ENCODE measurements at places on chromosomes 3 and 15.

GRCh38 chr15:96146726-96147125, 183.8 kb upstream of the NR2F2 start:
- no peak for DNase-seq

DNA sequence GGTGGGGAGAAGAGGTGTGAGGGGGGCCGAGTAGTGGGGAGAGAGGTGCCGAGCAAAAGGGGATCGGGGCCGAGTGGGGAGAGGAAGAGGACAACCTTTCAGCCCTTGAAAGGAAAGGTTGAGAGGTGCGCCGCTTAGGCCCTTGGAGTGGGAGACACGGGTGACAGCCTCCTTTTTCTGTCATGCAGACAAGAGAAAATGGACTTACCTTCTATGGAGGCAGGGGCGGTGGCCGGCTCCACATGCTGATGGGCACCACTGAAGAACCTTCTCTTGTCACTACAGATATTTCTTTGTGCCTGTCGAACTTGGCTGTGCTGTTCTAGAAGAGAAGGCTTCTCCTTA, 421 bp downstream of the KLHL18 start:
- DNase-seq, result peak; percentile 48

DNA sequence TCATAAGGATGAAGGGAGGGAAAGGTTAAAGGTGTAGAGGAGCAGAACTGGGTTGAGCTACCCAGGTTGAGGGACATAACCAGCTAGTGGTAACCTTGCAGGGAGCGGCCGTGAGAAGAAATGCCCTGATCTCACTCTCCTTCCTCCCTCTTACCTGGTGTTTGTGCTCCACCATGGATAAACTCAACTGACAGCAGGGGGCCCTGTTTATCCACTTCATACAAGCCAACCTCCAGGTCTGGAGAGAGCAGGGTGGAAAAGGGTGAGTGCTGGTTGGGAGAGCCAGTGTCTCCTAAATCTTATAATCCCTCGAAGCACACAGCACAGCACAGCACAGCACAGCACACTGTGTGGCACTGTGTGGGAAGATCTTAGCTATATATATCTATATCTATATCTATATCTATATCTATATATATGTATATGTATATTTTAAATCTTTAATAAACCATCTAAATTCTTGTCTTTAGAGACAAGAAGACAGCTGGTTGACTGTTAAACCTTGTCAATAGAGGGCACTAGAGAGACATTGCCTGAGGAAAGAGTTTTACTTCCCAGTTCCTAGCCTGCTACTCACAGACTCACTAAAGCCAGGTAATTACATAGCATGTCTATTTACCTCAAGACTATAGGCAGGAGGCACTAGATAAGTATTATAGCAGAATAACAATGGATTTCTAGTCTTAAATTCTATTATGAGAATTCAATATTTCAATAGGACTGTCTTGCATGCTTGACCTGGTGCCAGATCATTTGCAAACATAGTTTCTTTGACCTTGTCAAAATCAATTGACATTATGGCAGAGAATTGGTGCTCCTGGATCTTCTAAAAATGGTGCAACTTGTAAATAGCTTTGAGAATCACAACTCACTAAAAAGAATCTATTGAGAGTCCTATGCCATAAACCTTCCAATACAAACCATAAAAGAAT, 21.7 kb upstream of the FMN1 start:
- DNase-seq, result peak; percentile 27

DNA sequence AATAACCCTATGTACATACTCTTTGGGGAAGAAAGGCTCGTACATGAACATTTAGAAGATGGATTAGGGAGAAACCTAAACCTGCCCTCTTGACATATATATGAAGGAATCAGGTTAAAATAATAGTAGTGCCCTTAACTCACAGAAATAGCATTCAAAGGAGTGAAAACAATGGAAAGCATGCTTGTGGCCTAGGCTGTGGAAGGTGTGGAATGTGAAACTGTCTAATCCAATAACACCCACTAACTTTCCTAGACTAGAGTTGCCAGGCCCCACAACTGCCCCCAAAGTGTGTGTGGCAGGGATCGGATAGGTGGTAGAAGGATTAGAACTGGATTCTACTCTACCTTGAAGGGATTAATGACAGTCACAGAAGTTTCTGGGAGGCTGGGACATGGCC, 317.4 kb upstream of the LRRFIP2 start:
- no peak for DNase-seq

DNA sequence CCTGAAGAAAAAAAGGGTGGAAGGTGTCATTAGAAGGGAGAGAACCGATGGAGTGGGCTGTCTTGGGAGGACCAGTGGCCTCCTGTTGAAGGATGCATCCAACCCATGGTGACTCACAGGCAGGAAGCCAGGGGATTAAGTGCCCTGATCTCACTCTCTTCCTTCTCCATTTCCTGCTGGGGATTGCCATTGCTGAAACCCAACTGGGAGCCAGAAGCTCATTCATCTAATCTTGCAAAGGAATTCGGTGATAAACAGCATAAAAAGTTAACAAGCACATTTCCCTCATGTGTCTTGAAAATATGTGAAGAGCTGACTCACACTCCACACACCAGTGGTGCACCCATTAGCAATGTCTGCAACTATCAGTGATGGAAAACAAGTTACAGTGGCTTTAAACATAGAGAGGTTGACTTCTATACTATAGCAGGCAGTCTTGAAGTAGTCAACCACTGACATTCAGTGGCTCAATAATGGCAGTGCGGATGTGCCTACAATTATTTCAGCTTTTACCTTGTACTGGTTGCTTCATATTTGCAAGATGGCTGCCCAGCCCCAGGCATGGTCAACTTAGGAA, 12.8 kb upstream of the CSRNP1 start:
- DNase-seq, result peak; percentile 54

- no peak for DNase-seq
Measured at GRCh38 chr3:134323966-134324962, 50.0 kb downstream of the AMOTL2 start.

DNA sequence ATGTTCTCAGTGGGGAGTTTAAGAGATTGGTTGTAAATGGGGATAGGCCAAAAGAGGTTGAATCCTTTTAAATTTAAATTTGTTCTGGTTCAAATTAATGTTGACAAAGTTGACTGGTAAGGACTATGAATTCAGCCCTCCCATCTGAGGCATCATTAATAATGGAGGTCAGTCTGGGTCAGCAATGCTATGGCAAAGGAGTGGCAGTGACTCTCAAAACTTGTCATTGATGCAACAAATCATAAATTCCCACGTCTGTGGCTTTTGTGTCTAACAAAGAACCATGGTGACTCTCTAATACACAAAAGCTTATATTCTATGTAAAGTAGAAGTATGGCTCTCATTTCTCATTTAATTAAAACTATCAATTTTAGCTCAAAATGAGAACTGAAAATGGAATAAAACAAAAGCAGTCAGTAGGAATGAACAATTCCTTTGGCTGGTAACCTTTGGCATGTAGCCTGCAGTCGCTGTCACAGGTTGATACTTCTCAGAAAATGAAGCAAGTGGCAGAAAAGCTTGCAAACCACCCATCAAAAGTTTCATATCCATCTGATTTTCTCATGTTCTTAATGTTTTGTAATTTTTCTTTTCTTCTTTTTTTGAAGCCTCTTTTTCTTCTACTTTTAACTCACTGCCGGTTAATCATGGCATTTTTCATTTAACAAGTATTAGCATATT, 12.2 kb upstream of the ZBED2 start:
- no peak for DNase-seq

- DNase-seq, result no peak
Measured at GRCh38 chr15:76776480-76776879, 128.7 kb downstream of the SCAPER start.

DNA sequence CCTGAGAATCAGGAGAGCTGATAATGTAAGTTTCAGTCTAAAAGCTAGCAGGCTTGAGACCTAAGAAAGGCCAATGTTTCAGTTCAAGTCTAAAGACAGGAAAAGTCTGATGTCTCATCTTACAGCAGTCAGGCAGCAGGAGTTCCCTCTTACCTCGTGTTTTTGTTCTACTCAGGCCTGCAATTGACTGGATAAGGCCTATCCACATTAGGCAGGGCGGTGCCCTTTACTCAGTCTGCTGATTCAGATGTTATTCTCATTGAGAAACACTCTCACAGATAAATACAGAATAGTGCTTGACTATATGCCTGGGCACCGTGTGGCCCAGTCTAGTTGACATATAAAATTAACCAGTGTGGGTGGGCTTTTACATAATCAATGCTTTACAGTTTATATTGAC, 122.4 kb downstream of the NR1D2 start:
- no peak for DNase-seq

DNA sequence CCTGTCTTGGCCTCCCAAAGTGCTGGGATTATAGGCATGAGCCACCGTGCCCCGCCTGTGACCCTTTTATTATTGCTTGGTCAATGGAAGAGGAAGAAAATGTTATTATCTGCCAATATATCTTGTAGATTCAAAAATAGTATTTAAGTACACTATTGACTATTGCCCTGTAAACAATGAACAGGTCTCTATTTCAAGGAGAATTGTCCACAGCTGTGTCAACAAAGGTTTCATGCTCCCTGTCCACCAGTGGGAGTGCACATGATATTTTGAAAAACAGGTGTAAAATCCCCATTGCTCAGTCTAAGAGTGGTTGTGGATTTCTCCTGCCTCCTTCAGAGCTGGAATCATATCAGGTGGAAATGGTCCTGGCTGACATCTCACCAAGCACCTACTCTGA, 36.5 kb upstream of the IGF1R start:
- DNase-seq, result no peak

GRCh38 chr3:106068381-106068780, 199.6 kb upstream of the CBLB start:
- DNase-seq, result no peak

DNA sequence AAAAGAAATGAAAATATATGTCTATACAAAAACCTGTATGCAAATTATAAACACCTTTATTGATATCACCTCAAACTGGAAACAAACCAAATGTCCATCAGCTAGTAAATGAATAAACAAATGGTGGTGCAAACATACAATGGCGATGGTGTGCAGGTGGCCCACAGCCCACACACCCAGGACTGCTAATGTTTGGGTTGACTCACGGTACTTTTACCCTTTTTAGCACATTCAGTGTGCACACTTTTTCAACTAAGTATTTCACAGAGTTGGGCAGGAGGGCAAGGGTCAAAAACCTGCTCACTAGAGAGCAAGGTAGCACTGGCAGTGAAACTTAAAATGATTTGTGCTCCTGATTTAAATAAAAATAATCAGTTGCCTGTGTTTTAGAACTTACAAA, 123.1 kb upstream of the BHLHE40 start:
- no peak for DNase-seq

- DNase-seq, result peak; percentile 30
Measured at GRCh38 chr3:53162672-53163443, 1.8 kb downstream of the PRKCD start.

GRCh38 chr3:146166415-146166821, 5.4 kb upstream of the PLOD2 start:
- no peak for DNase-seq

- peak; percentile 86 for DNase-seq
Measured at GRCh38 chr15:67884514-67885174, 44.8 kb upstream of the RNU6-1 start.

- no peak for DNase-seq
Measured at GRCh38 chr15:95987886-95988573, 342.5 kb upstream of the NR2F2 start.

DNA sequence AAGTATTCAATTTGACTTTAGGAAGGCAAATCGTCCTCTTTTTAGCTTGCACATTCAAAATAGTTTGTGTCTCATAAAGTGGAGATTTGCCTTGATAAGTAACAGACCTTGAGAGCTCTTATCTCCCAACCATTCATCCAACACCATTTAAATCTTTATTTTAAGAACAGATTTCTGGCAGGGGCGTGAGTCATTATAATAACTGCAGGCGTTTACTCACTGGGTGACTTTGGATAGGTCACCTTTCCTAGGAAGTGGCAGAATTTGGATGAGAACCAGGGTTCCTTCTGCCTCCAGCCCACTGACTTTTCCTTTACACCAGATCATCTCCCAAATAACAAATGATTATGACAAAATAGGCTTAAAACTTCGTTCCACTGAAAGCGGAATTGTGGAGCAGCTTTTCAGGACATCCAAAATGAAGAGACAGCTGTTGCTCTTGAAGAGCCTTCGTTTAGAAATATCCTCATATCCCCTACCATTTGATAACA, 5.0 kb downstream of the LMCD1 start:
- DNase-seq, result no peak

Measured in NB4 (cell line).